ENCODE measurements at places on chromosomes 16 and 17. TPM values are rescaled to one million over a fixed set of nuclear protein-coding genes. Genes with fewer than 3 reads are reported as not detected.

DNA sequence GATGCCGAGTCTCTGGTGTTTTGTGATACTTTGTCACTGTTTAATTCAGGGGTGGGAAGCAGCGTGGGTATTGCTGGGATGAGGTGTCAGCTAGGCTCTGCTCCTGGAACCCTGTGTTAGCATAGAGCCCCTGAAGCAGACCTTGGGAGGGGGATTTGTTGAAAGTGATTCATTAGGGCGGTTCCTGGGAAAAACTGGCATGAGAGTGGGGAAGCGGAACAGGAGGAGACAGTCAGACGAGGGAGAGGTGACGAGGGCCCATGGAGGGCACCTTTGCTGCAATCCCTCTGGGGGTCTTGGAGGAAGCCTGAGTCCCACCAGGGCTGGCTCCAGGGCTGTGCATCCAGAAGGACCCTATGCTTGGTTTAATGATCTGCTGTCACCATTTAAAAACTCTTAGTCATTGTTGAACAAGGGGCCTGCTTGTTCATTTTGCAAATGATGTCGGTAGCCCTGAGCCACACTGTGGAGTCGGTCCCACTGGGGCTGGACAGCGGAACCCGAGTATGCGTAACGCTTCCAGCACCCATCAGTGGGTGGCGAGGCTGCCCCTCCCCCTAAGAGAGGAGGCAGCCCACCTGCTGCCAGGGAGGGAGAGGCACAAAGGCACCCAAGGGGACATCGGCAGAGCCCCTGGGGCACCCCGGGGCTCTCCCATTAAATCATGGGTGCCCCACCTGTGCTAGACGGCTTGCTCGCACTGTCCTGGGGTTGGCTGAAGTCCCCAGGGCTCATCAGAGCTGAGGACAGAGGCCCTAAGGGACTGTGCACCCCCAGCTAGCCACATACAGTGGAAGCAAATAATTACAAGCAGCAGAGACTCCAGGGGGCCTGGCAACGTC lies 35.4 kb downstream of the WFDC1 start:
- no peak for DNase-seq

- DNase-seq, result no peak
These were observed 17.7 kb downstream of the TNS4 start for GRCh38 chr17:40483679-40484078.

Gene KRT12
- polyA plus RNA-seq, result not detected

DNA sequence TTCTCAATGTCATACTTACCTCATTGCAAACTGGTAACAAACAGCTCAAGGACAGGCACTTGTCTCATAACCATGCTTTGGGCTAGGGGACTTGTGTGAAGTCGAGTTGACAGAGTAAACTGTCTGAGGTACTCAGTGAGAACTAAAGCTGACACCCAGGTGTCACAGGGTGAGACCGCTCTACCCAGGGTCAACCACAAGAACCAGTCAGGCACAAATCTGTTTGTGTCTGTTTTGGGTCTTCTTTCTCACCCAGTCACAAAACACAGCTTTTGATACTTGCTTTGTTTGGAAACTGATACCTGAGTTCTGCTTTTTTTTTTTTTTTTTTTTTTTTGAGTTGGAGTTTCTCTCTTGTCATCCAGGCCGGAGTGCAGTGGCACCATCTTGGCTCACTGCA lies 161.1 kb downstream of the STX8 start:
- DNase-seq, result no peak

Gene CARD14
- polyA plus RNA-seq, result not detected

- no peak for DNase-seq
These were observed 458.6 kb upstream of the GOT2 start for GRCh38 chr16:59192551-59193199.

GRCh38 chr17:45686250-45686649 lies 97.9 kb upstream of the CRHR1 start:
- no peak for DNase-seq

DNA sequence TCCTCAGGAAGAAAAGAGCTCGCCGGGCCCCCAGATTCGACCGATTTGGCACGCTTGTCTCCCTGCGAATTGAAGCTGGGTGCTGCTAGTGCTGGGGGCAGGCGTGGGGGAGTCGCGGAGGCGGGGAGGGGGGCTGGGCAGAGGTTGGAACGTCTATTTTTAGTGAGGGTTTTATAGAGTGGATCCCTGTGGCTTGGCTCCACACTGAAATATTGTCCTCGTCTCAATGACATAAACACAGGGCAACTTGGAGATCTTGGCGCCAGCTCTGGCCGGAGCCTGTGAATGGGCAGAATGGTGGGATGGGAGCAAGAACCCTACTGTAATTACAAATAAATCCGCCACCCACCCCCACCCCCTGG lies 15.7 kb upstream of the NOG start:
- DNase-seq, result no peak

GRCh38 chr16:58461056-58461455 lies 38.9 kb upstream of the NDRG4 start:
- no peak for DNase-seq

DNA sequence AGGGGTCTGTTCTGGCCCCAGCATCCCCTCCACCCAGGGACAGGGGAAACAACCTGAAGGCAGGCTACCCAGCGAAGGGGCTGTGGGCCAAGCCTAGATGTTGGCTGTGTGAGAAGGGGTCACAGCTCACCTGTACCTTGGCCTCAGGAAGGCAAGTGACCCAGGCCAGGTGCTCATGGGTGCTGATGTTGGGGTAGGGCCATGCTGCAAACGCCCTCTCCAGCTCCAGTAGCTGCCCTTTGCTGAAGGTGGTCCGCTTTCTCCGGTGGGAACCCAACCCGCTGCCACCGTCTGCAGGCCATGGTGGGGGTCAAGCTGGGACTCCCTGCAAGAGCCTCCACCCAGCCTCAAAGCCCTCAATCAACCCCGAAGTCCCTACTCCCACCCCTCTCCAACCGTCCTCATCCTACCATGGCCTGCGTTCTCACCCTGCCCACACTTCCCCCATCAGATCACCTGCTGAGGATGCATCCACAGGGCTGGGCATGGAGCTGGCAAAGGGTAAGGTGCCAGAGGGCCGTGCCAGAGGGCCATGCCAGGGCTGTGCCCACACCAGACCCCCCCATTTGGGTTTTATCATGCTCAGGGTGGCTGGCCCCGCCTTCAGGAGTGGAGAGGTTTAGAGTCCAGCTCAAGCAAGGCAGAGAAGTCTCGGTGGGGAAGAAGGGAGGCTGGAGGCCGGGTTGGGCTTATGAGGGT lies at the start of gene SEBOX:
Gene SEBOX, minus strand, starts transcription at position 535 of the 699 bp plus-strand sequence. Its CDS starts 48 bp downstream, at position 487.
- no peak for DNase-seq

GRCh38 chr17:73650617-73651200 lies 6.5 kb upstream of the SDK2 start:
- DNase-seq, result no peak

- no peak for DNase-seq
These were observed 998 bp upstream of the SRSF1 start for GRCh38 chr17:58007781-58008706.

GRCh38 chr17:41738077-41738800 lies 3.8 kb upstream of the HAP1 start:
- DNase-seq, result peak; percentile 71

DNA sequence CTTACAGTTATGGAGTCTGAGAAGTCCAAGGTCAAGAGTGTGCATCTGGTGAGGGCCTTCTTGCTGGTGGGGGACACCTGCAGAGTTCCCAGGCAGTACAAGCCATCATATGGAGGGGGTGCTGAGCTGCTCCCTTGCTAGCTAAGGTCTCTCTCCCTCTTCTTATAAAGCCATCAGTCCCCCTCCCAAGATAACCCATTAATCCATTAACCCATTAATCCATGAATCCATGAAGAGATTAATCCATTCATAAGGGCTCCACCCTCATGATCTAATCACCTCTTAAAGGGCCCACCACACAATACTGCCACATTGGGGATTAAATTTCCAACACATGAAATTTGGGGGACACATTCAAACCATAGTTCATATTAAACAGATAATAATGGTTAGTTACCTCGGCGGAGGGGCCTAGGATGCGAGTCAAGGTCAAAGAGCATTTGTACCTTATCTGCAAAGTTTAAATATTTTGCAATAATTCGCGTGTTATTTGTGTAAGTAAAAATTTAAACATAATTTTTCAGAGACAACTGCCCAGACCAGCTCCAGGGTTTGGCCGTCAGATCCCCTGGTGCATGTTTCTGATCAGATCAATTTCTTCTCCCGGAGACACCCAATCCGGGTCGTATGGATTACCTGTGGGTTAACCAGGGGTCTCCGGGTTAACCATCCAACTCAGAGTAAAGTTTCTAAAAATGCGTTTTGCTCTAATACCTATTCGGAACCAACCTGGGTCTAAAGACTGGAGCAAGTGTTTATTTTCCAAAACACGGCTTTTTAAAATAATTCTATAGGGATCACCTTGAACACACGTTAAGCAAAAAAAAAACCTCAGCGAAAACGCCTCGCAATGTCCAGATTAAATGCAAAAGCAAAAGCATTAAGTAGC lies 740 bp upstream of the POLR3E start:
- DNase-seq, result no peak

- DNase-seq, result peak; percentile 66
These were observed 1.6 kb downstream of the HOXB2 start for GRCh38 chr17:48543107-48543853.

Gene ALOX15
- polyA plus RNA-seq, result not detected

Gene WNT9B
- not detected for polyA plus RNA-seq

DNA sequence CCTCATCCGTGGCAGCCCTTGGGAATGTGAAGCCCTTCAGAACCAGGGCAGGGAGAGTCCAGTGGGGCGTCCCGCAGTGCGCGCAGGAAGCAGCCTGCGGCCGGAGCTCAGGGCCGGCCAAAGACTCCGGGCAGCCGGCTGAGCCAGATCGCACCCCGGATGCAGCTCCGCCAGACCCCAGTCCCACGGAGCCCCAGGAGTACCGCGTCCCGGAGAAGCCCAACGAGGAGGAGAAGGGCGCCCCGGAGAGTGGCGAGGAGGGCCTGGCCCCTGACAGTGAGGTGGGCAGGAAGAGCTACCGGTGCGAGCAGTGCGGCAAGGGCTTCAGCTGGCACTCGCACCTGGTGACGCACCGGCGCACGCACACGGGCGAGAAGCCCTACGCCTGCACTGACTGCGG lies 6.9 kb downstream of the ZNF205 start:
- no peak for DNase-seq

GRCh38 chr16:2436110-2436509 lies 6.9 kb downstream of the CCNF start:
- no peak for DNase-seq

Gene KRT20
- polyA plus RNA-seq, result not detected

Gene DPEP2
- 46.9 TPM for polyA plus RNA-seq

DNA sequence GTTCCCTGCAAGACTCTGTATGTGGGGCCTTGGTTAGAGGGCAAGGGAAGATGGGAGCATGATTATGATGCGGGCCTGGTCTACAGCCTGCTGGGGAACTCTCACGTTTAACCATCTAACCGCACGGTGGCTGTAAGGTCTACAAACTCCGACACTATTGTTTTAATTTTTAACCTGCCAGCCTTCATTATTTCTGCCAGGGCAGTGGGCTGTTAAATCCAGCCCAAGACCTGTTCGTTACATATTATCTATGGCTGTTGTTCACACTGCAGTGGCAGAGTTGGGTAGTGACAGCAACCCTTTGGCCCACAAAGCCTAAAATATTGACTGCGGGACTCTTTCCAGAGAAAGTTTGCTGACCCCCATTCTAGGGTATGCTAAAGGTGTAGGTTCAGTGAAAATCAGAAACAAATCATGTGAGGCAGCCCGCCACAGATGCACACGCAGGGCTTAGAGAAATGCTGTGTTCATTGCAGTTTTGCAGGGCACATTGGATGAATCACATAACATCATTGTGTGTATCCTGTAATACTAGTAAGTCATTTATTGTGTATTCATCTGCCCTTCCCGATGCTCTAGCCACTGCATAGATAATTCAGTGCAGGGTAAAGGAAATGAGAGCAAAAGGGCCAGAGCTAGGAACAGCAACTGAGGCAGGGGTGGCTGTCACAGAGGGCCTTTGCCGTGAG lies 14.3 kb downstream of the SNX29 start:
- no peak for DNase-seq

Gene PITPNM3
- polyA plus RNA-seq, result 0.05 TPM

Gene CETP
- polyA plus RNA-seq, result not detected

Gene KRT15
- polyA plus RNA-seq, result not detected

- no peak for DNase-seq
These were observed 29.2 kb downstream of the CALCOCO2 start for GRCh38 chr17:48860034-48860433.

DNA sequence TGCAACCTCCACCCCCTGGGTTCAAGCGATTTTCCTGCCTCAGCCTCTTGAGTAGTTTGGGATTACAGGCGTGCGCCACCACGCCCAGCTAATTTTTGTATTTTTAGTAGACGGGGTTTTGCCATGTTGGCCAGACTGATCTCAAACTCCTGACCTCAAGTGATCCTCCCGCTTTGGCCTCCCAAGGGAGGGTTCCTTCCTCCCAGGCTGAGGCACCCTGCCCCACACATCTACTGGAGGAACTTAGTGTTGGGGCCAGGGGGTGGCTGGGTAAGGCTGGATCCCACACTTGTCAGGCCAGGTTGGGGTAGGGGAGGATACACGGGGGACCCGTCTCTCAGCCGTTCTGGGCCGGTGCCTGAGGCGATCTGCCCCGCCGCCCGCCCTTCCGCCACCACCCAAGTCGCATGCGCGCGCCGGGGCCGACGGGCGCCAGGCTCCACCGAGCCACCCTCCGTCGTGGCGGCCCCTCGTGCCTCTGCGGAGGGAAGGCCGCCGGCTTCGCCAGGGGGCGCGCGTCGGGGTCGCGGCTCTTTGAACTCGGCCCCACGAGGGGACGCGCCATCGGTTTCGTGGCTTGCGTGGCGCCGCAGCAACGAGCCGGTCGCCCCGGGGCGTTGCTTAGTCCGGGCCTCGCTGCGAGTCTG lies 15.9 kb downstream of the GRB7 start:
- DNase-seq, result no peak

- no peak for DNase-seq
These were observed 29.8 kb upstream of the SPPL2C start for GRCh38 chr17:45814622-45815606.

GRCh38 chr16:154217-155030 lies 2.0 kb downstream of the HBZ start:
- DNase-seq, result no peak

Gene PTGES3L
- not detected for polyA plus RNA-seq

DNA sequence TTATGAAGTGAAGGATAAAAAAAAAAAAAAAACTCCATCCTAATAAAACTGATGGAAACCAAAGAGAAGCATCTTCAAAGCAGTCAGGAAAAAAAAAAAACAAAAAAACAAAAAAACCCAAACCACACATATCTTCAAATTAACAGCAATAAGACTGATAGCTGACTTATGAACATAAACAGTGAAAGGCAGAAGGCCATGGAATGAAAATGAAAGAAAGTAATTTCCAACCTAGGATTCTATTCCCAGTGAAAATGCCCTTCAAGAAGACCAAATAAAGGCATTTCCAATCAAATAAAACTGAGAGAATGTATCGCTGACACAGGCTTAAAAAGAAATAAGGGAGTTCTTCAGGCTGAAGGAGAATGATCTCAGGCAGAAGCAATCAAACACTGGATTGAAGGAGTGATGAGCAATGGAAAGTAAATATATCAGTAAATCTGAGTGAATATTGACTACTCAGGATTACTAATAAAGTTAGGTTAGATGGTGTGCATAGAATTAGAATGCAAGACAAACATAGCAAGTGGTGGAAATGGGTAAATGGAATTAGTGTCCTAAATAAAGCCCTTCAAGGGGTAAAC lies 92.1 kb downstream of the USP31 start:
- DNase-seq, result no peak

- DNase-seq, result no peak
These were observed 143.4 kb upstream of the HS3ST2 start for GRCh38 chr16:22670551-22671041.
